ENCODE measurements at places on chromosomes 6 and 20.

DNA sequence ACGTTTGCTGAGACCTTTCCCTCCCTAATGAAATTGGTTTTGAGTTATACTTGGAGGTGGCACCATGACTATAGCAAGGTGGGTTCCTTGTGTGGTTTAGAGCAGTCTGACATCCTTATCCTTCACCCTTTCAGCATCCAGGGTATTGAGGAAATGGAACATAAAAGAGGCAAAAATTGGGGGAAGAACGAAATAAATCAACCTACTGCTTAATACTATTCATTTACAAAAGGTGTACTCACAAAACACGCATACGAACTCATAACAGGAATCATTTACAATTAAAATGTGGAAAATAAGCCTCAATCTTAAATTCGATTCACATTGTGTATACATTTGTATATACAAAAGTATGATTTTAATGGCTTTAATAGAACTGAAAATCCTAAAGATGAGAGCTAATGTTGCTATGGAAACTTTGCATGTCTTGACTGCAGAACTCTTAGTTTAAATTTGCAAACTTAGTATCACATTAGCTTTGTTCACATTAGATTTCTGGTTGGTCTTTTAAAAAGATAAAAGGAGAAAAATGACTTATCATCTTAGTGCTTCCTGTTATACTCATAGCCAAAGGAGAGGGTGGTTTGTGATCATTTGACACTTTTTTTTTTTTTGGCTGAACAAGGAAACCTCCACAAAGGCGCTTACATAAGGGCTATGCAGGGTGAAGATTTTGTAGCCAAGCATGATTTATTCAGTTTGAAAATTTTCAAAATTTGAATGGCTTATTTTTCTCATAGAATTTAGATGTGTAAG lies 76.1 kb upstream of the ATXN1 start:
- DNase-seq, result no peak

DNA sequence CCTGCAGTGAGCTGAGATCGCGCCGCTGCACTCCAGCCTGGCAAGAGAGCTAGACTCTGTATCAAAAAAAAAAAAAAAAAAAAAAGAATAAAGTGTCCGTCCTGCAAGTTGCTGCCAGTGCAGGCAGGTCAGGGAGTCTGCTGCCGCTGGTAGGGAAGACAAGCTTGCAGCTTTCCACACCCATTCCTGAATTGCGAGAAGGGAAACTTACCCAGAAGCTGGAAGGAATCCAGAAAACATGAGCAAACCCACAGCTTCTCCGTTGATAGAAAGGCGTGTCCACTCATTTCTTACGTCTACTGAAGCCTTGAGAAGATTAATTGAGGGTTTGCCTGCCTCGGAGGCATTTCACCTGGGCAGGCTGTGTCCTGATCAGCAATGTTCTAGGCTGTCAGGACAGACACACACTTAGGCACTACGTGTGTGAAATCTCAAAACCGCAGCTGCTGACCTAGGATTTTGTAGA lies 61.6 kb upstream of the DSP start:
- no peak for DNase-seq

DNA sequence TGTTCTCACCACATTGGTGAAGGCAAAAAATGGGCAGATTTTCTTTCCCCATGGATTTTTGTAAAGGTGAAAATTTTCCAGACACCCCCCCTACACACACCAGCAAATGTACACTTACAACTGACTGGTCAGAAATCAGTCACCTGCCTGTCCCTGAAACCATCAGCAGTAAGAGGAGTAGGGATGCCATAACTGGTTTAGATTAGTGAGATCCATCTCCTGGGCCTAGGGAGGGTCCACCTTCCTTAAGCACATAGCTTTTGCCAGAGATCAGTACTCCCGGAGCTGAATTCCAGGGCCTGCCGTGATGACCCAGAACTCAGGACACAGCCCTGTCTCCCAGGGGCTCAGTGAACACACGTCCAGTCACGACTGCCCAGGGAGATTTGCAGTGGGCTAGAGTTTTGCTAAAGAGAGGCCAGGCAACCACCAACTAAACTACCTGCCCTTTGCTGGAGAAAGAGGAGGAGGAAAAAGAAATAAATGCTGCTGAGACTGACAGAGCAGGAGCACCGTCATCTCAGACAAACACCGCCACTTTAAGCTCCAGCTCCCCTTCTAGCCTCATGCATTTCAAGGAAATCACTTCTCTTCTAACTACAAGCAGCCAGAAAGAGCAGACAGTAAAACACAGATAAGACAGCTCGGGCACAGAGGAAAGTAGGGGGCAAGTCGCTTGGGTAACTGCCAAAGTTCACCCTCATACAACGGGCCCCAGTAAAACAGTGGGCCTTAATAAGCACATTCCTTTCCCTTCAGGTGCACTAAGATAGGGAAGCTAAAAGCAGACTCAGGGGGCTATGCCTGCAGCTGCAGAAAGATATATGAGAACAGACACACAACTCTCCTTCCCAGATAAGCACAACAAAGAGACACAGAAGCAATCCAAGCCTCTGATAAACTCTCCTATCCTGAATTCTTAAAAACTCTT lies 82.6 kb upstream of the SPTLC3 start:
- DNase-seq, result no peak

- DNase-seq, result no peak
These were observed 26.8 kb downstream of the PPP1R14C start for GRCh38 chr6:150169609-150170008.

- no peak for DNase-seq
These were observed 4.9 kb downstream of the TUBB1 start for GRCh38 chr20:59024111-59024530.

- DNase-seq, result no peak
These were observed 6.9 kb upstream of the BLCAP start for GRCh38 chr20:37534401-37535157.

DNA sequence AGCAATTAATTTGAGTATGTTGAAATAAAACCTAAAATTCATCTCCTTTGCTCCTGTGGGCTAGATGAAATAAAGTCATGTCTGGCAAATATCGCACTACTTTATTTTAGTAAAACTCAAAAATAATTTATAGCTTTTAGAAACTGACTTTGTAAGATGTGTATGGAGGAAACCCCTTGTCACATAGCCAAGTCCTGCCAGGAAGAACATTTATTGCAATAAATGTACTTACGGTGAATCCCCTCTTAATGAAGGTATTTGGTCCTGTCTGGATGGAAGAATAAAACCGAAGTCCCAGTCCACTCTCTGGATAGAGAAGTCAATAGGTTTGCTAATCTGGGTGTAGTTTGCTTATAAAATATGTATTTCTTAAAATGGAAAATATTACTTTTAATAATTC lies 1226.8 kb upstream of the MAP3K7 start:
- no peak for DNase-seq

DNA sequence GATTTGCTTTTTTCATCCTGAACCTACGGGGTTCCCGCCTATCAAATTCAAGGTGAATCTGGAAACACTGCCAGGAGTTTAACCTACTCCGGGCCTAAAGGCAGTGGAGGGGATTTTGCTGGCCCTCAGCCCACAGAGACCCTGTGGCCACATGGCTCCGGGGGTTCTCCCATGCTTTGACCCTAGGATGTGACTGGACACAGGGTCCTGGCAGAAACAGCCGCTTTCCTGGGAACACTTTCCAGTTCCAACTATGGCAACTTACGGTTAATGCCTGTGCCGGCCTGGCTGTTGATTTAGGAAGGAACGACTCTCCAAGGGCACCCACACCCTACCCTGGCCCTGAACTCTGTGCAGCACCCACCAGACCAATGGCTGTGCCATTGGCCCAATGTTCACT lies 141.7 kb upstream of the RPS6KA2 start:
- no peak for DNase-seq

GRCh38 chr20:10708351-10709185 lies 34.8 kb upstream of the JAG1 start:
- no peak for DNase-seq

DNA sequence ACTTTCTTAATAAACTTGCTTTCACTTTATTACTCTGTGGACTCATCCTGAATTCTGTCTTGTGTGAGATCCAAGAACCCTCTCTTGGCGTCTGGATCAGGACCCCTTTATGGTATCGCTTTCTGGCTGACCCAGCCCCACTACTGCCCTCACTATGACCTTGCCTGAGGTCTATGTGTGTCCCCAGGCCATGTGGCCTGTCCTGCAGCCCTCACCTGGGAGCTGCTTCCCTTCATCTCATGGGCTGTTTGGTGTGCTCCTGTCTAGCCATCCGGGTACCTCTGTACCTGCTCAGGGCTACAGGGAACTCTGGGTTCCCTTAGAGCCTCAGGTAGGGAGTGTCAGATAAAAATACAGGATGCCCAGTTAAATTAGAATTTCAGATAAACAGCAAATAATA lies 94.5 kb downstream of the SCP2D1 start:
- no peak for DNase-seq

DNA sequence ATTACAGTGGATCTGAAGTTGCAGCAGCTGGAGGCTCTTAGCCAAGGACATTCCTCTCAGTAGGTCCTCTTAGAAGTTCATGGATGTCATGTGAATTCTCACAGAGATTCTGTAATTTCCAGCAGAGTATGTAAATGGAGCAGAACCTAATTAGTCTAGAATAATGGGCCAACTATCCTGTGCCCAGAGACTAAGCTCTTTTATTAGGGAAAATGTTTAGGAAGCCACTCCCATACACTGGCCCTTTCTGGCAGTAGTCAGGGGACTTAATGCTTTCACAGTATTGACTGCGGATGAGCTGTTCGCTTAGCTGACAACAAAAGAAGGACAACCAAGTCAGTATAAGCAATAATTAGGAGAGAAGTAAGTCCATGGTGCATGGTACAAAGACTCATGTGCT lies 43.8 kb upstream of the KIF16B start:
- no peak for DNase-seq

DNA sequence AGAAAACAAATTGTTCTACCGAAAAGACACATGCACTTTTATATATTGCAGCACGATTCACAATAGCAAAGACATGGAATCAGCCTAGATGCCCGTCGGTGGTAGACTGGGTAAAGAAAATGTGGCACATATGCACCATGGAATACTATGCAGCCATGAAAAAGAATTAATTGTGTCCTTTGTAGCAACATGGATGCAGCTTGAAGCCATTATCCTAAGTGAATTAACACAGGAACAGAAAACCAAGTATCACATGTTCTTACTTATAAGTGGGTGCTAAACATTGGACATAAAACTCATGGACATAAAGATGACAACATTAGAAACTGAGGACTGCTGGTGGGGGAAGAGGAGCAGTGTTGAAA lies 32.4 kb downstream of the RALGAPB start:
- no peak for DNase-seq

- no peak for DNase-seq
These were observed 5.2 kb downstream of the OR11A1 start for GRCh38 chr6:29451471-29452193.

GRCh38 chr6:169345146-169345545 lies 91.5 kb upstream of the THBS2 start:
- no peak for DNase-seq

DNA sequence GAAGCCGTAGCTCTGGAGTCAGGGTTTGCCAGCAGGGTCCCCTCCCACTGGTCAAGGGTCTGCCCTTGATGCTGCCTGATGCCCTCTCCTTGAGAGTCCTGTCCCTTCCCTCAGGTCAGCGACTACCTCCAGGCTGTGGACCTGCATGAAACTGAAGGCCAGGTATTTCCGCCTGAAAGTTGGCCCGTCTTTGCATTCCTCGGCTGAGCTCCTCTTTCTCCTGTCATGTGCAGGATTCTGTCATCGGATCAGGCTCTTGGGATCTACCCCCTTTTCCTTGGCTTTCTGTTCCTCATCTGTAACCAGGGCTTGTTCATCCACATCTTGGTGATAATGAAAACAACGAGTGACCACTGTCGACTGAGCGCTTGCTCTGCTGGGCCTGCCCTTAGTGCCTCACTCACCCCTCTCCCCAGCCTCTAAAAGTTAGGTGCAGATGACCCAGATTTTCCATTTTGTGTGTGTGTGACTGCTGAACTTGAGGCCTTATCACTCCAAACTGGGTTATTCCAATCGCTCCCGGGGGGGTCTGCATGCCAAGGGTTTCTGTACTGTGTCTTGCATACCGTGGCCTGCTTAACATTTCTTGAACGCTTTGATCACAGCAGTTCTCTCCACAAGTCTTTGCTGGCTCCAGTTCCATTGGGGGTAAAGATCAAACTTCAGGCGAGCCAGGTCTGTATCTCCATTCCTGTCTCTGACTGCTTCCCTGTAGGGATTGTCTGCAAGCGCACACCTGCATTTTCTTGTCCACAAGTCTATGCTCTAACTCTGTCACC lies 81.6 kb downstream of the DTD1 start:
- no peak for DNase-seq

GRCh38 chr6:117498159-117498558 lies 15.7 kb downstream of the DCBLD1 start:
- DNase-seq, result no peak

- no peak for DNase-seq
These were observed 2.0 kb upstream of the ACTL10 start for GRCh38 chr20:33664762-33665144.

- no peak for DNase-seq
These were observed 18.7 kb downstream of the LEMD2 start for GRCh38 chr6:33770124-33770832.

DNA sequence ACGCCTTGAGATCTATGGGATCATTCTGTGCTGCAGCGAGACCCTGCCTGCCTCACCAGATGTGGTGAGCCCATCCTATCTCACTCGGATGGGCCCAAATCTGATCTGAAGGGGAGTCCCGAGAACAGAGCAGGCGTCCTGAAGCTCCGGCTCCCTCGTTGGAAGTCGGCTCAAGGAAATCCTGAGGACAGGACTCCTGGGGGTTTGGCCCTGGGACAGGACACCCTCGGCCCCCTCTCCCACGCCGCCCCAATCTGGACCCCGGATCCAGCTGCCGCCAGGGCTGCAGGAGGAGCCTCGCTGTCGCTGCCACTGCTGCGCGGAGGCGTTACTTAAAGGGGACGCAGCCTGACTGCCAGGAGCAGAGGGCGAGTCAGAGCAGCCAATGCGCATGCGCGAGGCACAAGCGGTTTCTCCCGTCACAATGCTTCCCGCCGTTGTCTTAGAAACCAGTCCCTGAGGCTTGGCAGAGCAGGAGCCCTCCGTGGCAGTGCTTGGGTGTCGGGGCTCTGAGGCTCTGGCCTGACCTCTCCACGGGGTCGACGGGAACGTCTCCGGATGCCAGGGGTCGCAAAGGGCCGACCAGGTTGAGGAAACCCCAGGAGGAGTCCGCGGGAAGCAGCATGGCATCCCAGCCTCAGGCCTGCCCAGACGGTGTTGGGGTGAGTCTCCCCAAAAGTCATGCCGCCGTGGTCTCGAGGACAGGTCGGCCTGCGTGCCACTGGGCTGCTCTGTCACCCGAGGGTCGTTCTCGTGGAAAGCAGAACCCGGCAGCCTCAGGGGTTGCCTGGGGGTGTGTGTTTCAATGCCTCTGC lies 1567.8 kb upstream of the DEFB115 start:
- no peak for DNase-seq

GRCh38 chr6:149513915-149514314 lies 29.1 kb upstream of the ZC3H12D start:
- no peak for DNase-seq

- no peak for DNase-seq
These were observed 370.2 kb downstream of the KIF16B start for GRCh38 chr20:16203096-16203495.

- DNase-seq, result no peak
These were observed 23.8 kb upstream of the SAMHD1 start for GRCh38 chr20:36975099-36975818.

- DNase-seq, result no peak
These were observed 16.1 kb upstream of the RBM38 start for GRCh38 chr20:57374931-57375651.

Measured in D721Med (cell line).